ENCODE measurements at places on chromosomes 6 and 20.

- no peak for DNase-seq
These were observed 371.6 kb downstream of the DOK5 start for GRCh38 chr20:54846948-54847347.

- DNase-seq, result no peak
These were observed 2.4 kb upstream of the IRF4 start for GRCh38 chr6:389143-389542.

GRCh38 chr20:12966468-12967085 lies 42.2 kb upstream of the SPTLC3 start:
- no peak for DNase-seq

- no peak for DNase-seq
These were observed 133.2 kb upstream of the LY86 start for GRCh38 chr6:6455272-6455671.

DNA sequence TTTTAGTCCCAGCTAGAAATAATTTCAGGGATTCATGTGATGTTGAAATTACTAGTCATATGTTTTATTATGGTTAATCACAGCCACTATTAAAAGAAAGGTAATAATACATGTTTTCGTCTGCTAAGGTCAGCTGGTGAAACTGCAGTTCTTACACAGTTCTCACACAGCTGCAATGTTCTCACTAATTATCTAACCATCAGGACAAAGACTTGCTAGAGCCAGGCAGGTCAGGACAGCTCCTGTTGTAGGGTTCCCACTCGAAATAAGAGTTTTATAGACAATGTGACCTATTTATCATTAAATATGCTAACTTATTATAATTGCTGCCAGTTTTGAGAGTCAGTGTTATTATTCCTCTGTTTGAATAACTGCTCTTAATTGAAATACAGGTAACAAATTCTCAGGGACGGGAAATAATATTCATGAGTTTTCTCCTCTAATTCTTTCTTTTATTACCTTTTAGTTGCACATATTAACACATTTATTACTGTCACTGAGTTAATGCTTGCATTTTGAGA lies 97.9 kb downstream of the GJA1 start:
- no peak for DNase-seq

DNA sequence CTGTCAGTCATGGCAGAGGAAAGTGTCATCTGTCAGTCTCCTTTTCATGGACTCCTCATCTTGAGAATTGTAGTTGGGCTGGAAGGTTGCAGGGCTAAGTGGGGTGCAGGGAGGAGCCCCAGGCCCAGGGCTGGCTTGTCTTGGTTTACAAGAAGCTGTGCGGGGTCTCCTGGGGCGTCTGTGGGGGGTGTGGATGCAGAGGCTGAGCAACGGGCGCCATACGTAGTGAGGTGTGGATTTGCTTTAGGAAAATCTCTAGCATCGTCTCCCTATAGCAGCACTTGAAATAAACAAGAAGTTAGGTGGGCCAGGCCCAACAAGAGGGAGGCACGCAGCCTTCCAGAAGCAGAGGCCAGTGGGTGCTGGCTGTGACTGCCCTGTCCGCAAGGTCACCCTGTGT lies 1.8 kb upstream of the SLC17A9 start:
- no peak for DNase-seq

GRCh38 chr6:2021713-2022125 lies 223.7 kb downstream of the GMDS start:
- no peak for DNase-seq

DNA sequence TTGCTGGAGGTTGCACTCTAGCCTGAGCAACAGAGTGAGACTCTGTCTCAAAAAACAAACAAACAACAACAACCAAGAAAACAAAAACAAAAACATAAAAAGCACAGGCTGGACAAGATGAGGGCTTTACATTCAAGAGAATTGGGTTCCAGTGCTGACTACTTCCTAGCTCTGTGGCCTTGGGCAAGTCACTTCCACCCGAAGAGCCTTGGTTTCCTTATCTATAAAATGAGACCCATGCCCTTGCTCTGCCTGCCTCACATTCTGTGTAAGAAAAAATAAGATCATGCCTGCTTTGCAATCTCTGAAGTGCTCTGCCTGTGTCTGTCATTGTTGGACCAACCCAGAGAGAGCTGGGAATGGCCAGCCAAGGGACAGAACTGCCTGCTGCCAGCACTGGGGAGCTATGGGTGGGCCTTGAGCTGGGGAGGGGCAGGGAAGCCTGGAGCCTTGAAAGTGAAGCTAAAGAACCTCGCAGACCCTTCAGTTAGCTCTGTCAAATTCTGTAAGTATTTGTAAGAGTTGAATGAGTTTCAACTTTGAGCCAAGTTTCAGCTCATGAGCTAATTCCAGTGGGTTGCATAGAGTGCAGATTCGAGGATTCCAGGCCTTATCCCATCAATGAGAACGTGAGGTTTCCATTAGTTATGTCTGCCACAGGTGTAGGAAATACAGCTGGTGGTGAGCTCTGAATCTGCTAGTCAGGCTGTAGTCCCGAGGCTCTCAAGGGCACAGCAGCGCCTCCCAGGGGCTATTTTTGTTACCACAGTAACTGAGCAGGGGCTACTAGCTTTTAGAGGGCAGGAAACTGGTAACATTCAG lies 93.2 kb downstream of the DLGAP4 start:
- DNase-seq, result peak; percentile 34

GRCh38 chr6:75551367-75551952 lies 50.2 kb upstream of the SENP6 start:
- no peak for DNase-seq

DNA sequence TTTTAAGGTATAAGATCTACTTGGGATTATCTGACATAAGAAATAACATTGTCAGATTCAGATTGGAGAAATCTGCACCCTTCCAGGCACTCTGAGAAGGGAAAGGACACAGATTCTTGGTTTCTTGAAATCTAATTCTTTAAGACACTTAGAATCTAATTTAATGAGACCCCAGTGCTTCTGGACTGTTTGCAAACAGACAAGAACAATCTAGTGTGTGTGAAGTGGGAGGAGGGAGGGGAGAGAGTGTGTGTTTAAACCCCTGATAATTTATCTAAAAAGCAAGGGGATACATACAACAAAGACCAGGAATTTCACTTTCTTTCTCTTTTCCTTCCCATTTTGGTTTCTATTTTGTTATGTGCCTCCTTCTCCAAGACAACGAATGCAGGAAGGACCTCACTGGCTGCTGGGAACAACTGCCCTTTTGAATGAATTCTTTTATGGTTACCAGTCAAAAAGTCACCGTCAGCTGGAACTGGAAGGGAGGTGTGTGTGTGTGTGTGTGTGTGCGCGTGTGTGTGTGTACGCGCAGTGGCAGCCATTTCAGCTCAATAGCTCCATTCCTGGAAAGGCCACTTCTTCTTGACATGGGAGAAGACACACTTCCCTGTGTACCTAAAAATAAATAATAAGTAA lies 129.4 kb downstream of the BCAS1 start:
- DNase-seq, result no peak

- no peak for DNase-seq
These were observed 71.7 kb upstream of the FRMD1 start for GRCh38 chr6:168150551-168151320.

DNA sequence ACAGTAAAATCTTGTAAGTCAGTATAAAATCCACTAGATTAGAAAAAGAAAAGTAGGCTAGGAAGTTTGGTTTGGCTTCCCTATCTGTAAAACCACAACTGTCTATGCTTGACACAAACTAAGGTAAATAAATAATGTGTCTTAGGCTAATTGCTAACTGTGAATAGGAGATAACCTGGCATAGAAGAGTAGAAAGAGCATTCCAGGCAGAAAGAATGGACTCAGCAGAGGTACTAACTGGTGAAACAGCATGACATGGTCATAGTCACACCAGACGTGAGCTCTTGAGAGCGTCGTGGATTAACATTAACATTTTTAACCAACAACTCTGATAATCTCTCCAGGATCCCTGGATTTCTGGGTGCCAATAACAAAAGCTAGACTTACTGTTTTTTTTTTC lies 8.7 kb upstream of the WTAP start:
- no peak for DNase-seq

- DNase-seq, result peak; percentile 34
These were observed 38.6 kb downstream of the PREX1 start for GRCh38 chr20:48789185-48789668.

DNA sequence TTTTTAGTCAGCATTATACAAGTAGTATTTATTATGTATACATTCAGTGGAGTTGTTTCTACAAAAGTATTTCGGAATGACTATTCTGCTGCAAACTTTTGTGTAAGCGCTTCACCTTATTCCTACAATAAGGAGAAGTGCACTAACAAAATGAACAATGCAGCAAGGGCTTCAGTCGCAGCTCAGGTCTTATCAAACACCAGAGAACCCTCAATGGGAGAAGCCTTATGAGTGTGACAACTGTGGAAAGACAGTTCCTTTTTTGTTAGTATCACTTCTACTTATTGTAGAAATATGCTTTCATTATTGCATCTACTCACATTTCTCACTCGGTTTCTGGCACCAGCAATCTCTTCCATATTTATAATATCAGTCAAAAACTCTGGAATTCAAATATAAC lies 18.8 kb downstream of the ZKSCAN3 start:
- no peak for DNase-seq

DNA sequence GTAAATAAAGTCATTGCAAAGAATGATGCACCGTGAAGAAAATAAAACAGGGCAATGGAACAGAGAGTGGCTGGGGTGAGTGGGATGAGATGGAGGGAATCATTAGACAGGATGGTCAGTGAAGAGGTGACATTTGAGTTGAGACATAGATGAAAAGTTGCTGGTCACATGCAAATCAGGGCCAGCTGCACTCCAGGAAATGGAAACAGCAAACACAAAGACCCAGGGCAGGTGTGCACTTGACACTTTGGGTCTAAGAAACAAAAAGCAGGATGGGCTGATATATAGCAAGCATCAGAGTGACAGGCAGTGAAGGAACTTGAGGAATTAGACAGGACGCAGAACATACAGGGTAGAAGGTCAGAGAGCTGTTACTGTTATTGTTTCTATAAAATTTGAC lies 171.5 kb upstream of the RIPOR2 start:
- no peak for DNase-seq

Measured in activated T-cell treated with anti-CD3 and anti-CD28 coated beads for 48 hours (primary cell).